WERI-Rb-1 (cell line): ENCODE measurements at places on chromosomes 12 and 14.
A peak's percentile ranks its signal among the peaks of the same experiment; 100 is the strongest.

GRCh38 chr14:22656945-22657731 is 13.0 kb upstream of the OR6J1 start:
- no peak for DNase-seq

GRCh38 chr12:73465106-73465505 is 1072.5 kb upstream of the ATXN7L3B start:
- DNase-seq: no peak

- no peak for DNase-seq
Observed at GRCh38 chr14:86543521-86543920, 1013.6 kb downstream of the FLRT2 start.

DNA sequence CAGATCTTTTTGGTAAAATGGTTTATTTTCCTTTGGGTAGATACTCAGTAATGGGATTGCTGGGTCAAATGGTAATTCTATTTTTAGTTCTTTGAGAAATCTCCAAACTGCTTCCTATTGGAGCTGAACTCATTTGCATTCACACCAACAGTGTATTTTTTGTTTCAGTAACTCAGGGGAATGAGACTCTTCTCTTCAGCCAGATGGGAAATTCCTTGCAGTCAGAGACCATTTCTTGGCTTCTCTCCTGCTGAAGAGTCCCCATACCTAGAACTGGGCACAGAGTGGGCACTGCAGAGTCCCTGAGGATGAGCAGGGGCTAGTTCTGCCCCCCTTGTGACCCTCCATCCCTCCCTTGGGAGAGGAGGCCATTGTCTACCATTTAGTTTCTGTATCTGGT is 10.8 kb downstream of the SDSL start:
- DNase-seq: no peak

DNA sequence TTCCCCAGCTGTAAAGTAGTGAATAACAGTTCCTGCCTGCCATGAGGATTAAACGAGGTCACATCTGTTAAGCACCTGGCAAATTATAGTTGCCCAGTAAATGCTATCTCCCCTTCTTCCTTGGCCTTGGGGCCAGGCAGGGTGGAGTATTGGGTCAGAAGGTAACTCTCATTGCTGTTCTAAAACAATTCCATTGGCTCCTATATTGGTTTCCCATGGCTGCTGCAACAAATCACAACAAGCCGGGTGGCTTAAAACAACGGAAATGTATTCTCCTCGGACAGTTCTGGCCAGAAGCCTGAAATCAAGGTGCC is 31.9 kb downstream of the MMAB start:
- no peak for DNase-seq

DNA sequence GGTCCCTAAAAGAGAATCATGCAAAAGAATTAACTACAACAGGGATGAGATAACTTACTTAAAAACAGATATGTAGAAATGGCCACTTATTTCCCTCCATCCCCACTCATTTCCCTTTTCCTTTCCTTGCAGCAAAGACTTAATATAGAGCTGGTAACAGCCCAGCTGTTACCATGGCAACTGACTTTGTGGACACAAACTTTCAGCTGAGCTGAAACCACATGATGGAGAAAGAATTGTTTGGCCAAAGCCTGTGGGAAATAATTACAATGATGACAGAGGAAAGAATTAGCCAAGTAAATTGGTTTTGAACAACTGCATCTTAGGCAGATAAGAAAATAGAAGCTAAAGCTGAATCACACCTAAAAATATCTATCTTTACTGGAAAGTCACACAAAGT is 364.9 kb downstream of the GALC start:
- no peak for DNase-seq

GRCh38 chr14:75222208-75222701 is 45.8 kb upstream of the TMED10 start:
- DNase-seq: no peak

- no peak for DNase-seq
Observed at GRCh38 chr12:15600223-15600935, 188.8 kb downstream of the EPS8 start.

- no peak for DNase-seq
Observed at GRCh38 chr12:11763760-11764520, 114.5 kb downstream of the ETV6 start.

DNA sequence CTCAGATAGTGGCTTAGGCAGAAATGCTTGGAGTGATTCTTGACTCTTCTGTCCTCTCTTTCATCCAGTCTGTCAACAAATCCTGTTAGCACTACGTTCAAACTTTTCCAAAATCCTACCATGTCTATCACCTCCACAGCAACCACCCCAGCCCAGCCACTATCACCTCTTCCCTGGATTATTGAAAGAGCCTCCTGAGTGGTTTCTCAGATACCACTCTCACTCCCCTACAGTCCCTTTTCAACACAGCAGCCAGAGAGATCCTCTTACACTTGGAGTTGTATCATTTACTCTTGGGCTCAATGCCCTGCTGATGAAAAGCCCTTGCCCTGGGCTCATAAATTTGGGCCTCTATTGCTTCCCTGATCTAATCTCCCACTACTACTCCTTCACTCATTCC is 218.9 kb downstream of the EXOC5 start:
- DNase-seq: no peak

DNA sequence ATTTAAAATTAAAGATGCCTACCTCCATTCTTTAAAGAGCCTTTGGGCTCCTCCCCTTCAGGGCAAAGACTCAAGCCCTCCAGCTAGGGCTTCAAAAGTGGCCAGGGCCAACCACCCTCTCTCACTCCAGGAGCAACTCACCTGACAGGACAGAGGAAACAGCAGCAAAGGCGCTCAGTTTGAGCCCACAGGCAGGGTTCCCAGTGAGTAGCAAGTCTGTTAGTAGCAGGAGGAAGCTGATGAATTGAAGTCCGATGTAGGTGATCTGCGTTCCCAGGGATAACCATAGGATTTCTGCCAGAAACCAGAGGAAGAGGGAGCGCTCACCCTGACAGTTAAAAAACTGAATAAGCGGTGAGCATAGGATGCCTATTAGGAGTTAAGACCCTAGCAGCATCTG is 15.7 kb downstream of the GSG1 start:
- no peak for DNase-seq

DNA sequence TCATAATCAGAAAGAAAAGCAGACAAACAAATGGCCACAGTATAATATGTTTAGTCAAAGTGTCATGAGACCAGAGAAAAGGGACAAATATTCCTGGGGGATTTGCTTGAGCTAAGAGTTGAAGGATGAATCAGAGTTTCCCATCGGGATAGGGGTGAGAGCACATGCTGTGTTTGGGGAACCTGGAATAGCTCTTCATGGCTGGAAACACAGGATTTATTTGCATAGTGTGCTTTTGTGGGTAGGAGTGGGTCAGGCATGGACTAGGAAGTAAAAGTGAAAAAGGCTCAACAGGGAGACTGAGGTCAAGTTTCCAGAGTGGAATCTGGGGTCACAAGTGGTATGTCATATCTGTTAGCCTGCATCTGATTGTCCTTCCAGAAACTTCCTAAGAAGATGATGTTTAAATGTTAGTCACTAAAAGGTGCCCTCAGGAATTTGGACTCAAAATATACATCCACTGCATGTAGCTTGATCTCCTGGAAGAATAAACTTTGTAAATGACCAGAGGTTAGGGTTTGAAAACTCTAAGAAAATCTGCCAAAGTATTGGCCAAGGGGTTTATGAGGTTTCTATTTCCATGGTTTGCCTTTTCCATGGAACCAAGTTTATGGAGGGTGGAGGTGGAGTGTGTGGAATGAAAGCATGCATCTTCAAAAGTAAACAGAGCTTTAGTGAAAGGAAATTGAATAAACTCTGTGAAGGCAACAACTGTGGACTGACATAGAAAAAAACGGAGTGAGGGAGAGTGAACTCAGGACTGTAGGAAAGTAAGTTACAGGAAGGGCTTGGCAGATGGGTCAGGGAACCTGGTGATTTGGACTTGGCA is 344.6 kb downstream of the C12orf75 start:
- no peak for DNase-seq

DNA sequence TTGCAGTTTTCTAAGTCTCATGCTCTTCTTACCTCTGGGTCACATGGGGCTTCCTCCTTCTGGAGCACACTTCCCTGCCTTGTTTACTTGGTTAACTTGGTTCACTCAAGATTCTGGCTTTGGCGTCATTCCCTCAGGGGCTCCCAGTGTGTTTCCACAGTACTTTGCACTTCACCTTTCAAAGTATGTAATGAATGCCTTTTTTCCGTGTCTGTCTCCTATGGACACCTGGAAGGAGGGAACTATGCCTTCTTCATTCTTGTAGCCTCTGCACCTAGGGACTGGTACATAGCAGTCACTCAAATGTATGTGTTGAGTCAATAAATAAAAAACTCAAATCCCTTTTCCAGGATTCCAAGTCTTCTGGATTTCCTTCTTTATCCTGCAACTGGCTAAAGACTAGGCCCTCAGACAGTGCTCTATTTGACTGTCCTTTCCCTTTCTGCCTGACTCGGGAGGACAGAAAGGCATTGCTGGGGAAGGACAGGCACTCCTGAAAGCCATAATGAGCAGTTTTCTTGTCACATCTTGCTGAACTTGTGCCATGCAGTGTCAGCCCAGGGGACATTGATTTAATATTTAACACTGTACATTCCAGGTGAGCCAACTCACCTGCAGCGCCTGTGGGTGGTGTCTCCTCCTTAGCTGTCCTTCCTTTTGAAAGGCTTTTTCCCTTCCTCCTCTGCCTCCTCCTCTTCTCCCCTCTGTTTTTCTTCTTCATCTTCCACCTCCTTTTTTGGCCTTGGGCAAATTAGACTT is 12.8 kb downstream of the MYRFL start:
- no peak for DNase-seq

DNA sequence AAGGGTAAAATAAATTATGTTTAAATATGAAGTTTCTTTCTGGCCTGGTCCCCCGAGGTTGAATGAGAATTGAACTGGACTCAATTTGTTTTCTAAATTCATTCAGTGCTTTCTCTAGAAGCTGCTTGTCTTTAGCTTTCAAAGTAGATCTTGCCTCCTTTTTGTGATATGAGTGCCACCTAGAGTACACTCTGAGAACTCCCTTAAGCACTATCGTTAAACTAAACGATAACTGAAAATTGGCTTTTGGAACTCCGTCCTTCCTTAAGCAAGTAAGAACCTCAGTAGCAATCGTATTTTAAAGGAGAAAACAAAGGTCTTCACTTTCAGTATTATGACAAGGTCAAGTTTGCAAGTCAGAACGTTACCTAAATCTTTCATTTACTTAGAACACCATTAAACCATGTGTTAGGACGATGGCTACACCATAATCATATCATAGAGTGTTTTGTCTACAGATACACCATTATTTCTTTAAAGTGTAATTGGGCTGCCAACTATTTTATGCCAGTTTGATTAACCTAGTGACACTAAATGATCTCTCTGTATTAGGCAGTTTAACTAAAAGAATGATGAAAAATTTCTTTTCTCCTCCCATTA is 364.8 kb downstream of the SNAPC1 start:
- peak; percentile 21 for DNase-seq

- peak; percentile 23 for DNase-seq
Observed at GRCh38 chr14:42110167-42110566, 503.5 kb downstream of the LRFN5 start.
